ENCODE measurements at places on chromosomes 5 and 9.

DNA sequence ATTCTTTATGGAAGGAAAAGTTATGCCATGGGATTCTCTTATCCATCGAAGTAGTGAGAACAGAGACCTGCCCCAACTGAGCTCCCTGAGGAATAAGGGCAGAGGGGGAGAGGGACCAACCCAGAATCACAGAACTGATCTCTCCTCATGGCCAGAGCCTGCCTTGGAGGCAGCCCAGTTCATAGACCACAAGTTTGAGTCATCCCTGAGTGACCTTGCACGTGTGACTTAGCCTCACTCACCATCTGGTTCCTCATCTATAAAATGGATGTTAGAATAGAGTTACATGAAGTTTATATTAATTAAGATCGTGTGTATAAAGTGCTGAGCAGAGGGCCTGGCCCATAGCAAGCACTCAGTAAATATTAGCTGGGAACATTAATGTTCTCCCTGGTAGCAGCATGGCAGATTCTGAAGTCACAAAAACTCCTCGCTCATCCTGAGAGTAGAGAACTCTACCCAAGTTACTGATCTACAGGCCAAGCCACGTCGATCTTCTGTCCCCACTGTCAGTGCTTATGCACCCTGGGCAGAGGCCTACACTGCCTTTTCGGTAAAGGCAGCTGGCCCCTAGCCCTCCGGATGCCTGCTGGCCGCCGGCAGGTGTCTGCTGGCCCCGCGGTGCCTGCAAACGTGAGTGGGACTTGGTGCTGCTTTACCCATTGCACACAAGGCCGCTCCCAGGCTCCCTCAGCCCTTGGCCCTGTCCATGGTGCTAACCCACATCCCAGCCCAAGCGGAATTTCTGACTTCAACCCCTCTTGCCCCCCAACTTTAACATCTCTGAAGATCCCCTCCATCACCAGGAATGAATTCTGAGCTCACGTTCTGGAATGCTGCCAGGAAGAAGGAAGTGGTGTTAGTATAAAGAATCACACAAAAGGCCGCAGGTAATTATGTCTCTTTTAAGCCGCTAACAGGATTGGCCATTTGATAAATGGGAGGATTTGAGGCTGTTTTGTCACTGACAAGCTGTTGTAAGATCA is 61.1 kb upstream of the ARAP3 start:
- no peak for DNase-seq

DNA sequence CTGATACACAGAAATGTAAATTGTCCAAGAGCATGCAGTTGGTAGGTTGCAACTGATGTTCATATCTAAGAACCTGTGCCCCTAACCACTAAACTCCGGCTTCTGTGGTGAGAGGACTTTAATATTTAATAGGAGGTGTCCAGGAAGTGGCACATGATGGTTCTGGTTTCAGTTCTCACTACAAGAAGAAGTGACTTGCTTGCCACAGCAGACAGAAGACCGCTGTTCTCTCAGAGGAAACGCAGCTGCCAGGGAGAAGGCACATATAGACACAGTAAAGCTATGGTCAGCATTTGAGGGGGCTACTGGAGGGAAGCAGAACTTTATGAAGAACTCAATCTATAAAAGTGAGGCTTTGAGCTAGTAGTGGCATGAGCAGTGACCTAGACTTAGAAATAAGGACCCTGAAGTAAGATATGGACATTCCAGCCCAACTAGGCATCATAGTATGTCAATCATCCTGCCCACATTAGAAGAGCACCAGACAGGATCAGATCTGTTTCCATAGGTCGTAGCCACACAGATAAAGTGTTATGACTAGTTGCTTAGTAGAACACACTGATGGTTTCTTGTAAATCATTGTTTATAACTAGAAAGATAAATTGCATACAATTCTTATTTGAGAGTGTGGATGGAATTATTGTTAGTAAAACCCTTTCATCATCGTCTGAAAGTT is 36.4 kb upstream of the DAB2 start:
- no peak for DNase-seq

- DNase-seq = no peak
Observed at GRCh38 chr5:119361594-119362125, 5.8 kb downstream of the TNFAIP8 start.

DNA sequence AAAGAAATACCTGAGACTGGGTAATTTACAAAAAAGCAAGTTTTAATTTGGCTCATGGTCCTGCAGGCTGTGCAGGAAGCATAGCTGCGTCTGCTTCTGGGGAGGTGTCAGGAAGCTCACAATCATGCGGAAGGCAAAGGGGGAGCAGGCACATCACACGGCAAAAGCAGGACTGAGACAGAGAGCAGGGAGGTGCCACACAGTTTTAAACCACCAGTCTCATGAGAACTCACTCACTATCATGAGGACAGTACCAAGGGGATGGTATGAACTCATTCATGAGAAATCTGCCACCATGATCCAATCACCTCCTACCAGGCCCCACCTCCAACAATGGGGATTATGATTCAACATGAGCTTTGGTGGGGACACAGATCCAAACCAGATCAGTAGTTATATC is 96.2 kb downstream of the OSTF1 start:
- no peak for DNase-seq

- DNase-seq = no peak
Observed at GRCh38 chr9:113535756-113536155, 72.2 kb downstream of the RGS3 start.

DNA sequence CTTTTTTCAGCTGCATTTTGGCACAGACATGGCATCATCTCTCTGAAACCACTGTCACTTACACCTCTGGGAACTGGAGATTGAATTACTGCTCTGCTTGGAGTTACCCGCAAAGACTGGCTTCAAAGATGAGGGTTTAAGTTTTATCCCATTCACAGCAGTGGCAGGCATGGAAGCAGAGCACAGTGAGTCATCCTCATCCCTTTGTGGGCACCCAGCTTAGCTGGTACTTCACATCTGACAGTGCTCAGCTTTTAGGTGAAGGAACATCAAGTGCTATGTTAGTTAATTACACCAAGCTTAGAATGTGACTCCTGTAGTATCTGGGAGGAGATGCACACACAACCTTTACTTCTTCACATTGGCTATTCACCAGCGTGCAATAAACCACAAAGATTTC is 24.8 kb upstream of the ALDH1A1 start:
- DNase-seq = no peak
